Suppressor macrophage (primary cell): ENCODE measurements at places on chromosomes 6 and 20.

DNA sequence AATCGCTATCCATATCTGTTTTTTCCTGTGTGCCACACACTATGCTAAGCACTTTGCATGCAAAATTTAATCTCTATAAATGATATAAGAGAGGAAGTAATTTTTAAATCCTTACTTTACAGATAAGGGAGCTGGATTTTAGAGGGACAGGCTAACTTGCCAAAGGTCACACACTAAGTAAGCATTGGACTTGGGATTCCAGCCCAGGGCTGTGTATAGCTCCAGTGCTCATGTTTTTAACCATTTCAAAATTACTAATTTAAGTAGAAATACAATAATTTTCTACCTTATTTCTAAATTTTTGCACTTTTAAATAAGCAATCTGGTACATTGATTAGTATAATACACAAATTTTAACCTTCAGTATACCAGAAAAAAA, 144.6 kb downstream of the UST start:
- DNase-seq: no peak

DNA sequence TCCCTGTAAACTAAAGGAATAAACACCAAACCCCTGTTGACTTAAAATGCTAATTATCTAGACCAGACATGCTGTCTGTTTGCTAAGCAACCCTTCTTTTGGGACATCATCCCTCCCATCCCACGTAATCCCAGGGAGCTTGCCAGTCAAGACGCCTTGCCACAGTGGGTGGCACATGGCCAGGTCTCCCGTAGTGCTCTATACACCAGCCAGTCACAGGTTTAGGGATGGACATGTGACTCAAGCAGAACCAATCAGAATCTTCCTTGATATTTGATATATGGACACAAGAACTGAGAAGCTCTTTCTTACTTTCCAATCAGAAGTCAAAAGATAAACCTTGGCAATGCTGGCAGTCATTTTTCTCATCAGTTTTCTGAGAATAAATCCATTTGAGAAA, 60.0 kb downstream of the CNKSR3 start:
- no peak for DNase-seq

DNA sequence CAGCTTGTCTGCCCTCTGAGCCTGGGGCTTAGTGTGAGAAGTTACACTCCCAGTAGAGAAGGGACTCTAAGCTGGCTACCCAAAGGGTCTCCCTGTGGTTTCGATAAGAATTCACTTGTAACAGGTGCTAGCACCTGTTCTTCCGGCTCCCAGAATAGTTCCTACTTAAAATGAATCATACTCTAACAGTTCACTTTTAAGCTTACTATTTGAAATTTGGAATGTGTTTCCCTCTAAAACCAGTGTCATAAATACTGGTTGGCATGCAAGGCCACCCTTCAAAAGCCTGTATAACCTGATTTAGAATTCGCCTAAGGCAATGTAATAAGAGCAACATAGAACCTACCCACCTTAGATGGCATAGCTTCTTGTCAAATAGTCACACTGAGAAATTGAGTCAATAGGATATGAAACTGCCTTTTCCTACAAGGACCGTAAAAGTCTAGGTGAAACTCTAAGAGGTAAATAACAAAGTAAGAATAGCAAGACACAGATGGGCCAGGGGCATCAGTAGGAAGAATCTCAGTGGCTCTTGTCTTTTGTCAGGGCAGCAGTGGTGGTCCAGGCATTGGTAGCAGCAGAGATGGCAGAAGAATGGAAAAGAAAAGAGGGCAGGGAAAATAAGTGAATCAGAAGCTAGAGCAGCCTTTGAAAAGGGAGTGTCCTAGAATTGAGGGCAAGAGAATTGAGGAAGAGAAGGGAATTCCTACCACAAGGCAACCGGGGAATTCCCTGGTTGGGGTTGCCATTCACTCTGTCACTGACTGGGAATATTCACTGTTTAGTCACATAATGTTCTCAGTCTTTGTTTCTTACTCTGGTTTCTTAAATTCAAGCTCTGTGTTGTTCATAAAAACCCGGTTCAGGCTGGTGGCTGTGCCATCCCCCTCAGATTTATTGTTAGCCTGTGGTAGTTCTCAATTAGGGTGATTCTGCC, 91.5 kb downstream of the HIVEP2 start:
- no peak for DNase-seq

GRCh38 chr6:110329348-110329713, 28.8 kb downstream of the METTL24 start:
- DNase-seq: no peak

GRCh38 chr6:73704260-73704659, 8.3 kb downstream of the CD109 start:
- peak; percentile 56 for DNase-seq

DNA sequence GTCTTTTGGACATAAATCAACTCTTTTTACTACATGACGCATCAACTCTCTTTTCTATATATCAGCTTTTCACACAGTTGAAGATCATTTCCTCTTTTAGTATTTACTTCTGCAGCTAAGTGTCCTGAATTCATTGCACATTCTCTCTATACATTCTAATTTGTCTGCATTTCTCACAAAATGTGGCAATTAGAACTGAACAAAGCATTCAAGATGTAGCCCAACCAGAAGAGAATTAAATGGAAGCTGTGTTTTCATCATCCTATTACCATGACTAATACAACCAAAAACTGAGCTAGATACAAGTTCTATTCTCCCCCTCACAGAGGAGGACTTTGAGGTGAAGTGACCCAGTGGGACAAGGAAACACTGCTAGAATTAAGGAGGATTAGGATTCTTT, 86.9 kb downstream of the PLCG1 start:
- peak; percentile 30 for DNase-seq

DNA sequence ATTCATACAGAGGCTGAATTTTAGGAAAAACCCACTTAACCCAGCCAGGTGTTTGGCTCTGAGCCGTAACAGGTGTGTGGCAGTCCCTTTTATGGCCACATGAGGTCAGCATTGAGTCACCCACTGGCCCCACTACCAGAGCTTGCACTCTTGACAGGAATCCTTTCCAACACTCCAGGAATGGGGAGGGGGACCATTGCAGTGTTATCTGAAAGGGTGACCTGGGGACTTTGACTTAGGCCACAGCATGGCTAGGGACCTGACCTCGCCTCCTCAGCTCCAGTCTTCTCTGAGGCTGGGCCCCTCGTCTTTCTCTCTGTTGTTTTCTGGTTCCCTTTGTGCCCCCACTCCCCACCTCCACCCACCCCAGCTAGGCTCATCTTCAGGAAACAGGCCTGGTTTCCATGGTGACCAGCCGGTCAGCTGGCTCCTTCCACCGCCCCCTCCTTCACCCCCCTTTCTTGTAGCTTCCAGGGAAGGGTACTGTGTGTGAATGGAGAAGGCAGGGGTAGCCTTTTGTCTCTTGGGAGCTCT, 2.1 kb upstream of the TMEM151B start:
- peak; percentile 57 for DNase-seq

- no peak for DNase-seq
Observed at GRCh38 chr6:5174244-5174643, 86.5 kb downstream of the LYRM4 start.

DNA sequence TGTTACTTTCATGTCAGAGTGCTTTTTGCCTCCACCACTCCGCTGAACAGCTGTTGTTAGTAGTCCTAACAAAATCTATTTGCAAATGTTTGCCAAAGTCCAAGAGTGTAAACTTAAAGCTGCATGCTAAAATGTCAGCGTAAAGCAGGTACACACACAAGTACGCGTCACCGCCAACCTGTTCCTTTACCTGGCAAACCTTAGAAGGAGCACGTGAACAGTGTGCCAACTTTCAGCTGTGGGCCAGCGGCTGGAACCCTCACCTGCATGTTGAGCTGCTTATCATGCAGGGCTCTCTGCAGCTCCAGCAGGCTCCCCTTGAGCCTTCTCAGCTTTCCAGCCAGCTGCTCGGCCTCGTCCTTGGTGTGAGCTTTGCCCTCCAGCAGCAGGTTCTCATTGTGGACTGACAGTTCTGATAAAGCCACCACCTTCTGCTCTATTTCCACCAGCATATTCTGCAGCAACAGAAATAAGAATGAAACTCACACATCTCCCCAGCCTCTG, 359.3 kb downstream of the SYNE1 start:
- DNase-seq: no peak

DNA sequence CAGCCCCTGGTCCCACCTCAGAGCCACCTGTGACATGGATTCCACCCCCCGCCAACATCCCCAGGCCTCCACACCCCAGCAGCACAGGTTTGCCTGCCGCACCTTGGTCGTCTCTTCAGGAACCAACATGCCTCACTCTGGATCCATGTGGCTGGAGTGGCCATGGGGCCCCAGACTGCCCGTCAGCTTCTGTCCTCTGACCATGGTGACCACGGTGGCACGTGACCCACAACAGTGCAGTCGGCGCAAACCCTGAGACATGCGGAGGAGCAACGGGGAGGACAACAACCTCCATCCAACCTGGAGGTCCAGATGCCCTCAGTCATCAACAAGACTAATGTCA, 85.6 kb downstream of the ANKRD60 start:
- no peak for DNase-seq

GRCh38 chr20:36827541-36828279, 48.2 kb upstream of the TLDC2 start:
- DNase-seq: no peak

DNA sequence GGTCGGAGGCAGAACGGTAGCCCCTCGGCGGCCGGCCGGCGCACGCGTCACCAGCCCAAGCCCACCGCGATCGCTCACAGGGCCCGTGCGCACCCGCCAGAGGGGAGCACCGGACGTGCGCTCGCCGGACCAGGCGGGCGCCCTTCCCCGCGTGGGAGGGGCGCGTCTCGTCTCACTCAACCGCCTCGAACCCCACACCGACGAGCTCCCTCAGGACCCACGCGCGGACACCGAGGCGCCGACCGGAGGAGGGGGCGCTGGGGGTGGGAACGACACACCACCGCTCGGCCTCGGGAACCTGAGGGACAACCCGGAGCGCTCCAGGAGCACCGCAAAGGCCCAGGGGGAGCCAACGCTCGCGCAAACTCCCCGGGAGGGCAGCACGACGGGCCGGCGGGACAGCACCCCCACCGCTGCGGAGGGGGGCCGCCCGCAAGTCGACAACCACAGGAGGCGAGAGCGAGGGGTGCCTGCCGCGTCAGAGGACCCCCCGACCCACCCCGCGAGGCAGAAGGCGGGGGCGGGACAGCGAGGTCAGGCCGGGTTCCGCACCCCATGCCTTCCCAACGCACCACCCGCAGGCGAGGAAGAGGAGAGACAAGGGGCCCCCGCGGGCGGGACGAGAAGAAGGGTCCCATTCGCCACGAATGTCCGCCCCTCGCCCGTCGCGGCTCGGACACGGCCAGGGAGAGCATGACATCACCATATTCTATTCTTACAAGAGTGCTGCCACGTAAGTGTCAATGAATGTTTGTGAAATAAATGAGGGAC, 512.7 kb upstream of the ZNF337 start:
- DNase-seq: no peak

- DNase-seq: no peak
Observed at GRCh38 chr6:4510906-4511640, 265.1 kb upstream of the CDYL start.

- no peak for DNase-seq
Observed at GRCh38 chr6:73418081-73418741, 23.6 kb downstream of the DDX43 start.

DNA sequence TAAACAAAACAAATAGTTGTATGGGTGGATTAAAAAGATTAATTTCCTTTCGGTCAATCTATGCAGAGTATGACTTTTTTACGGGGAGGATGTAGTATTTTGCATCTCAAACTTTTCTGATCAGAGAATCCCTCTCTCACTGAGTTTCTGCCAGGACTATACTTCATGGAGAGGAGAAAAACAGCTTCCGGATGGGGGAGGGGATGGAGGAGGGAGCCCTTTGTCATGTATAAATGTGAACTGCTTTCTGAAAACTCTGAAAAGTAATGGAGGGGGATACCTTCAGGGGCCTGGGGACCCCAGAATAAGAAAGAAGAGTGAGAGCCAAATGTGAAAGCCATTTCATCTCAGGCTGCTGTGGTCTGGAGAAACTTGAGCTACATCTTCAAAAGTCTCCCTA, 173.1 kb upstream of the KCNK16 start:
- DNase-seq: no peak

DNA sequence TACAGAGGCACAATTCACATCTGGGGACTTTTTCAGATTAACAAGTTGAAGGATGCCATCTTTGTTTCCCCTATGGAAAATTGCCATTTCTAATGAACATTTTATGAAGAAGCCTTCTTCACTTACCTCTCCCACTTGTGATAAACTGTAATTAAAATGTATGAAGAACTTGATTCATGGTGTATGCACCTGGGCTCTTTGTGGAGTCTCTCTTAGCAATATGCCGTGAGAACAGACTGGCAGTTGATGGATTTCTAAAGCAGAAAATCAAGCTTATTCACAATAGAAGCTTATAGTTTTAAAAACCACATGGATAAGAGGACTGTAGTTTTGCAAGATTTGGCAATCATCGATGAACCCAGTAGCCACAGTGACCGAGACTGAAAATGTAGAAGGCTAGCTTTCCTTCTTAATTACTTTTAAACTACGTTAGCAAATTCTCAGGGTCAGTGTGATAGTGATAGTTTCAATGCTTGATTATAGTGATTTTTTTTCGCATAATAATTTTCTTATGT, 270.6 kb downstream of the PRL start:
- no peak for DNase-seq

DNA sequence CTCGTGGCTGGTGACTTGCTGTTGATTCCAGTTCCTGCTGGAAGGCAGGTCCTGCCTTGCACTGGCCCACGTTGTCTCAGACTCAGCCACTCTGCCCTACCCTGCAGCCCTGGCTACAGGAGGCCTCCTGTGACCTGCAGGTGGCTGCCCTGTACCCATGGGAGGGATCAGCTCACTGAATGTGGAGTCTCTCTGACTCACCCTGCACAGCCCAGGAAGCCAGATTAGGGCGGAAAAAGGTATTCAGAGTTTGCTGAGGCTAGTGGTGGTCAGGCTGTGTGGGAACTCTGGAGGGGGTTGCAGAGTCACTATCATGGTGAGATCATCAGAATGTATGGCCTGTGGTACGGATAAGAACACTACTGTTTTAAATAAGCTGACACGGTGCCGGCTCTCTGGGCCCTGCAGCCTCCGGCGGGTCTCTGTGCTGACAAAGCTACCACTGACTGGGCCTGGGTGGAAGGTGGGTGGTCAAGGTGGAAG, 24.7 kb upstream of the PYGB start:
- no peak for DNase-seq

DNA sequence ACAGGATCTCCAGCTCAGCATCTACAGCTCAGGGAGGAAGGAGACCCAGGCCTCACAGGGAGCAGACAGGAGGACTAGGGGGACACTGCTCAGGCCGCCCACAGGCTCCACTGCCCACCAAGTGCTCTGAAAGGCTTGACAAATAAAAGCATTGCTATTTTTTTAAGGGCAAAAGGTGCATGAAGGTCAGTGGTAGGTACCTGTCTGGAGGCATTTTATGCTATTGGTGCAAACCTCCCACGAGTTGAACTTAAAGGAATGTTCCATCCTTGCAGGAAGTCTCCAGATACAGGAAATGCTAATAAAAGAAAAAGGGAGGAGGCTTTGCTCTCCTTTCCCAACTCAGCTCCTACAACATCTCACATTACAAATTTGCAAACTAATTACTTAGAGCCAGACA, 228.1 kb downstream of the FOXC1 start:
- no peak for DNase-seq

DNA sequence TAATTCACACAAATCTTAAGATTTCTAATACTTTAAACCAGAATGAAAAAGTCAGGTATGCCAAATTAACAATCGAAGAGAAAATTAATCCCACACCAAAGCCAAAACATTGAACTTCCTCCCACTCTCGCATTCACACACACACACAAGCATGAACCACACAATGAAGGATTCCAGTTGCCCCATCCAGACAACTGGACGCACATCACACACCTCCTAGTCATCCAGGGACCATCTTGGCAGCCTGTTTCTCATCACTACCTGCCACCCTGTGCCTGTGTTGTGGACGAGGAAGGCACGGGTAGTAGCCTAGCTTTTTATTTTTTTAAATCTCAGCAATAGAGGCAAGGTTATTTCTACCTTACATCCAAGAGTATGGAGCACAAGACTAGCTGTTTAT, 15.2 kb downstream of the B4GALT5 start:
- no peak for DNase-seq
